ENCODE measurements at places on chromosomes 6 and 20.

- no peak for DNase-seq
Measured at GRCh38 chr6:47298475-47298874, 11.2 kb downstream of the TNFRSF21 start.

- no peak for DNase-seq
Measured at GRCh38 chr6:156866220-156867015, 89.2 kb downstream of the ARID1B start.

DNA sequence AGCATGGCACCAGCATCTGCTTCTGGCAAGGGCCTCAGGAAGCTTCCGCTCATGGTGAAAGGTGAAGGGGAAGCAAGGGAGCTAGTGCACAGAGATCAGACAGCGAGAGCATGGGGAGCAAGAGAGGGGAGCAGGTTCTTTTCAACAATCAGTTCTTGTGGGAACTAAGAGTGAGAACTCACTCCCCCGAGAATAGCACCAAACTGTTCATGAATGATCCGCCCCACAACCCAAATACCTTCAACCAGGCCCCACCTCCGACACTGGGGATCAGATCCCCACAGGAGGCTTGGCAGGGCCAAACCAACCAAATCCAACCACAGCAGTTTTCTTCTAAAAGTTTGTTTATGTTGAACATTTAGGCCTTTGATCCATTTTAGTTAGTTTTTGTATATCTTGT lies 69.7 kb upstream of the BHLHE23 start:
- no peak for DNase-seq

DNA sequence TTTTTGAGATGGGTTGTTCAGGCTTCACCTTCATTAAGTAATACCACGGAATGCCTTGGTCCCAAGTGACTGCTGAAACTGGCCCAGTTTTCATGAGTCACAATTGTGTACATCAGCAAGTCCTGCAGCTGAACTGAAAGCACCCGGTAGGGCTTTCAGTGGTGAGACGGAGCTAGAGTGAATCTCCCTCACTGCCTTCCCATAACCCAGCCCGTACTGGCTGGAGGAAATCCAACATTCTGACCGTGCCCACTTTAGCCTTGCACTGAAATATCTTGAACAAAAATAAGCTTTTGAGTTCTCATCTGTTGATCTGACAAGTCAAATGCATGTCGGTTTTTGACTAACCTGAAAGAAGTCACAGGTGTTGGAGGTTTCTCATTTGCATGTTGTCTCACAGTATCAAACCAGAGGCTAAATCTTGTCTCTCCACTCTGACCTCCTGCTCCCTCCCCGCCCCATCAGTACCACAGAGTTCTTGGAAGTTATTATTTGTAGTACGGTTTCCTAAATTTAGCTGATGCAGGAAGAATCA lies 35.9 kb downstream of the DUSP22 start:
- peak; percentile 65 for DNase-seq

DNA sequence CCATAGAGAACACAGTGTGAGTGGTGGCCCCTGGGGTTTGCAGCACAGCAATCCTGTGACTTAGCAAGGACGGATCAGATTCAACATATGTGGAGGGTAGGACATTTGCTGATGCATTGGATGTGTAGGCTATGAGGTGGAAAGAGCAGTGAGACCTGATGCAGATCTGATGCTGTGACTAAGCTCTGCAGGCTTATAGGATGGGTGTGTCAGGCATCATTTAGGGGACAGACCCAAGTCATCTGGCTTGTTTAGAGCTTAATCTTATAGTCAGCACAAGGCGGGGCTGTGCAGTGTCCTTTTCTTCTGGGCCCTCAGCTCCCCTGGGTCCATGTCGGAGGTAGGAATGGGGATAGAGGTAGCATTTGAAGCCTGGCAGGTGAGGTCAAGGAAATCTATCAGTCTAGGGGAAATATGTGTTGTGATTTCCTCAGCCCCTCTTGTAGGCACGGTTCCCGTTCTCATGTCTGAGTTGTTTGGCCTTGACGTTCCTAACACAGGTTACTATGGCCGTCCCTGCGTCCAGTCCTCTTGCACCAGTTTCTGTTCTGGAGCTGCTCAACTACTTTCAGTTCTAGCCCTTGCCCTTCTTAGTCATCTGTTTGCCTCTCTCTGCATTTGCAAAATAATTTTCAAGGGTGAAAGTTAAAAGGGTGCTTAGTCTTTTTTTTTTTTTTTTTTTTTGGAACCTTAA lies 15.6 kb upstream of the MAPRE1 start:
- DNase-seq = no peak

DNA sequence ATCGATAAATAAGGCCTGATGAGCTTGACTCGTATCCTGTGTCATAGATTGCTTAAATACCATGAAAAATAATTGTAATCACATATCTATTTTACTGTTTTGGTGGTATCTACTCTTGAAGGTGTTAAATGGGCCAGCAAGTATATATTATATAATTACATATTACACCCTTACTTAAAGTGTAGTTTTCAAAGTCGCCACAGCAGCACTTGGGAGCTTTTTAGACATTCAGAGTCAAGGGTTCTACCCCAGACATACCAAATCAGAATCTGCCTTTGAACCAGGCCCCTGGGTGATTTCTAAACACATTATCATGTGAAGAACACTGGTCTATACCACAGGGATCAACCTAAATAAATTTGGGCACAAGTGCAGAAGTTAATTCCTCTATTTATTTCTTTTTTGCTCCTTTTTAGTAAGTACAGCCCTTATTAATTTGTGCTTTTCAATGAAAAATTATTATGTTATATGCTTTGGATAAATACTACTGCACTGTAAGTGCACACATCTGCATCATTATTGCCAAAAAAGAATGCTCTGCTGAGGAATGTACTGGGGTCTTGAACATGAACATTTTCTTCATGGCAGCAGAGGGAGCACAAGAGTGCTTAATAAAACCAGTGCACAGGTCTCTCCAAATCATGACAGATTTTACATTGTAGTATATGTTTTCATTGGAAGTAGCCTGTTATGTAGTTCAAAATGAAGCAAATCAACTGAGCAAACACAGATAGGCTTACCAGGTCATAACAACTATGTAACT lies 3.1 kb upstream of the ATXN1 start:
- no peak for DNase-seq

GRCh38 chr6:57275384-57275783 lies 42.0 kb upstream of the PRIM2 start:
- no peak for DNase-seq

- DNase-seq = no peak
Measured at GRCh38 chr6:82246370-82246769, 1.2 kb downstream of the IBTK start.

DNA sequence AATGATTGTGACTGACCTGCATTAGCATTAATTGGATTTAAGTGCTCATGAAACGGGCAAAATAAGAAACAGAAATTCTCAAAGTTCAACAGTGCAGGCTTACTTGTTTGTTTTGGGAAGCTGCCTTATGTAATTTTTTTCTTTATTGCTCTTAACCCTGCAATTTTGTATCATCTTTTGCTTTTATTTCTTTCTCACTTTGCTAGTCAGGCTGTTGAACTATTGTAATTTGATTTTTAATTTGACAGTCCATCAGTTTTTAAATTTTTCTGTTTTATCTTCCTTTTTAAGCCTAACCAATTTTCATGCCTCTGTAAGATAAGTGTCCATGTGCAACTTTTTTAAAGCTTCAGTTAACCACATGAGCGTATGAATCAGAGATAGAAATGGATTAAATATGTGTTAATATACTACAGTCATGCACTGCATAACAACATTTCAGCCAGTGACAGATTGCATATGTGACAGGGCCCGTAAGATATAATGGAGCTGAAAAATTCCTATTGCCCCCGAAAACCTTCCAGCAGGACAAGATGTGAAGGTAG lies 44.6 kb downstream of the PEX7 start:
- no peak for DNase-seq

GRCh38 chr6:38713812-38714211 lies 1.3 kb upstream of the DNAH8 start:
- no peak for DNase-seq

- DNase-seq = no peak
Measured at GRCh38 chr6:79640146-79641111, 9.3 kb downstream of the SH3BGRL2 start.

DNA sequence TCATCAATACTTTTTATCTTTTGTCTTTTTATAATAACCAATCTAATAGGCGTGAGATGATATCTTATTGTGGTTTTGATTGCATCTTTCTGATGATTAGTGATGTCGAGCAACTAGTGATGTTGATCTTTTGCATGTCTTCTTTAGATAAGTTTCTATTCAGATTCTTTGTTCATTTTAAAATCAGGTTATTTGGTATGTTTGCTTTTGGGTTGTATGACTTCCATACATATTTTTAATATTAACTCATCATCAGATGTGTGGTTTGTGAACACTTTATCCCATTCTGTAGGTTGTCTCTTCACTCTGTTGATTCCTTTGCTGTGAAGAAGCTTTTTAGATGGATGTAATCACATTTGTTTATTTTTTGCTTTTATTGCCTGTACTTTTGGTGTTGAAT lies 295.8 kb downstream of the BCKDHB start:
- DNase-seq = no peak

- DNase-seq = no peak
Measured at GRCh38 chr6:34566830-34567546, 10.9 kb upstream of the SPDEF start.

GRCh38 chr20:7879883-7880282 lies 60.4 kb downstream of the HAO1 start:
- DNase-seq = no peak

DNA sequence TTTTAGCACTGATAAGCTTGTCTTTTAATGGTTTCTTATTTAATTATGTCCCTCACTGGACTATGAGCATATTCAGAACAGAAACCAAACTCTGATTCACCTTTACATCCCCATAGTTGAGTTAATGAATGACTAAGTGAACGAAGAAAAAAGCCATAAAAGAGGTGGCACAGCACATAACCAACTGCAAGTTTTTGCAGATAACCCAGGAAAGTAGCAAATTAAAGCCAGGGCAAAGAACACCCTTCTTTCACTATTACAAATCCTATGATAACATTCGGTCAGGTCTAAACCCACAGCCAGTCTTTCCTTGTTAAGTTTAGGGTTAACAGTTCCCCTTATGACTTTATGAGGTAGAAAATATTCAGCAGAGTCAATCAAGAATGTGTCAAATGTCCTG lies 102.7 kb downstream of the RIN2 start:
- no peak for DNase-seq

- no peak for DNase-seq
Measured at GRCh38 chr20:34921436-34921835, 34.2 kb downstream of the GSS start.

DNA sequence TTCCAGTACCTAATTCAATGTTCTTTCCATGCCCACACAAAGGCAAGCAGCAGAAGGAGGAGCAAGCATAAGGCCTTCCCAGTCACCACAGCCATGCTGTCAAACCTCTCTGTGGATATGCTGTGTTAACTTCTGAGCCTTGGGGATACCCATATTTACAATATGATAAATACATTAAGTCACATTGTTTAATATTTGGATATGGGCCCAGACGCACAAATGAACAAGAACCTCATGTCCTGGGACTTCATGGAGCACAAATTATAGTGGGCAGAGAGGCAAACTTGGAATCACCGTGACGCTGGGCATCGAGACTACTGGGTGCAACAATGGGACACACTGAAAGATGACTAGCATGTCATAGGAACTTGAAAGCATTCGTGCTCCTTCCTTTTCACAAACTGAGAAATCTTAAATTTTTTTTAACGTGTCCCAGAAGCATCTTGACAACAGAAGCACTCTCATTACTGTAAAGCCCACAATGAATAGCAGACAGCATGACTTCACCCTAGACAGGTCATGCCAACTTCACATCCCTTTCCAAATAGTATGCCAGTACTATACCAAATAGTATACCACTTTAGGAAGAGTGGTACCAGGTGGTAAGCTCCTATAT lies 16.0 kb downstream of the SOD2 start:
- DNase-seq = no peak

DNA sequence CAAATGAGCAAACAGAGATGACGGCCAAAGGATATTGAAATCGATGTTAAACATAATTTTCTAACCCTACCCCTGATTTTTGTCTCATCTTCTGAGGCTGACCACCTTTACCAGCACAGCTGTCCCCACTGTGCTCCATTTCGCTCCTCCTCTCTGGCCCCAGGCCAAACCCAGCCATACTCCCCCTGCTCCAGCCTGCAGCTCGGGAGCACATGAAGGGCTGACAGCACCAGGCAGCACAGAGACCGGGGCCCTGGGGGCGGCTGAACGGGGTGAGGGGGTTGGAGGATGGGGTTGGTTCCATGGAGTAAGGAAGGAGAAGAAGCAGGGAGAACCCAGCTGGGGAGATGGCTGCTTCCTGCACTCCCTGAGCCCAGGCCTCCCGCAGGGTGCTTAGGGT lies 3.2 kb upstream of the NCR2 start:
- DNase-seq = no peak

GRCh38 chr20:63366390-63367365 lies 5.5 kb upstream of the CHRNA4 start:
- DNase-seq = no peak

DNA sequence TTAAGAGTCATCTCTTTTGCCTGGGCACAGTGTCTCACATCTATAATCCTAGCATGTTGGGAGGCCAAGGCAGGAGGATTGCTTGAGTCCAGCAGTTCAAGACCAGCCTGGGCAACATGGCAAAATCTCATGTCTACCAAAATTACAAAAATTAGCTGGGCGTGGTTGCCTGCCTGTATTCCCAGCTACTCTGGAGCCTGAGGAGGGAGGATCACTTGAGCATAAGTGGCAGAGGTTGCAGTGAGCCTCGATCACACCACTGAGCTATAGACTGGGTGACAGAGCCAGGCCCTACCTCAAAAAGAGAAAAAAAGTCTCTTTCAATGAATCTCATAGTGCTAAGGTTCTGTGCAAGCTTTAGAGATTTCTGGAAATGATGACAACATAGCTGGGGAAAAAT lies 1.5 kb downstream of the HLA-DRB1 start:
- no peak for DNase-seq

GRCh38 chr20:35768731-35769664 lies 2.8 kb upstream of the PHF20 start:
- no peak for DNase-seq

- DNase-seq = no peak
Measured at GRCh38 chr20:56943946-56944945, 315.1 kb downstream of the TFAP2C start.

GRCh38 chr6:162697872-162698403 lies 29.6 kb downstream of the PRKN start:
- DNase-seq = no peak

DNA sequence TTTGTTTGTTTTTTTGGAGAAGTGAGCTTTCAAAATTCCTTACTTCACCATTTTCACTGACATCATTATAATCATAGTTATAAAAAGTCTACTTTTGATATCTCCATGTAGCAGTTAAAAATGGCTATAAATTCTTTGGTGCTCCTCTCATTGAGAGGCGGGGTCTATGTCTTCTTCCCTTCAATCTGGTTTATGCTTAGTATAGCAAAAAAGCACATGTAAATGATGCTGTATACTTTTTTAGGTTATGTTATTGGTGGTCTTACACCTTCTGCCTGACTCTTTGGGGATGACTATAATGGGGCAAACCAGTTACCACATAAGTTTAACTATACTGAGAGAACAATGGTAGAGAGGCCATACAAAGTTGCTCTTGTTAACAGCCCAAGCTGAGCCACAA lies 289.6 kb downstream of the EPM2A start:
- no peak for DNase-seq

DNA sequence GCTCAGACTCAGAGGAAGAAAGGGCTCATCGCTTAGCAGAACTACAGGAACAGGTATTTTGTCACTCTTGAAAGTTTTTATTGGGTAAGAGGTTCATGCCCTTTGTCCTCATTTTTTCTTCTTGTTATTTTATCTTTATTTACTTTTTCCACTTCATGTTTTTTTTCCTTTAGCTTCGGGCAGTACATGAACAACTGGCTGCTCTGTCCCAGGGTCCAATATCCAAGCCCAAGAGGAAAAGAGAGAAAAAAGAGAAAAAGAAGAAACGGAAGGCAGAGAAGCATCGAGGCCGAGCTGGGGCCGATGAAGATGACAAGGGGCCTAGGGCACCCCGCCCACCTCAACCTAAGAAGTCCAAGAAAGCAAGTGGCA lies 9.5 kb downstream of the BRD2 start:
- no peak for DNase-seq
